ENCODE measurements at places on chromosomes 11 and 22.

DNA sequence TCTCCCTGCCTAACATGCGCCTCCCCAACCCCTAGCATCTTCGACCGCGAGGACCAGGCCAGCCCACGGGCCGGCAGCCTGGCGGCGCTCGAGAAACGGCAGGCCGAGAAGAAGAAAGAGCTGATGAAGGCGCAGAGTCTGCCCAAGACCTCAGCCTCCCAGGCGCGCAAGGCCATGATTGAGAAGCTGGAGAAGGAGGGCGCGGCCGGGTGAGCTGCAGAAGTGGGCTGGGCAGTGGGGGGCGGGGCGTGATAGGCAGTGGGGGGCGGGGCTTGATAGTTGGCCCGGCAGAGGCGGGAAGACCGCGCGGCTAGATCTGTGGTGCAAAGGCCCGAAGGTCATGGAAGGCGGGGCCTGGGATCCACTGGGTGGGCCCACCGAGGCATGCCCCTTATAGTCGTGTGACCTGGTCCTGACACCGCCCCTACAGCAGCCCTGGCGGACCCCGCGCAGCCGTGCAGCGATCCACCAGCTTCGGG is 8.7 kb downstream of the SELENOM start:
- DNase-seq, result no peak

GRCh38 chr11:61495801-61496601 is 12.5 kb upstream of the LRRC10B start:
- DNase-seq, result no peak

DNA sequence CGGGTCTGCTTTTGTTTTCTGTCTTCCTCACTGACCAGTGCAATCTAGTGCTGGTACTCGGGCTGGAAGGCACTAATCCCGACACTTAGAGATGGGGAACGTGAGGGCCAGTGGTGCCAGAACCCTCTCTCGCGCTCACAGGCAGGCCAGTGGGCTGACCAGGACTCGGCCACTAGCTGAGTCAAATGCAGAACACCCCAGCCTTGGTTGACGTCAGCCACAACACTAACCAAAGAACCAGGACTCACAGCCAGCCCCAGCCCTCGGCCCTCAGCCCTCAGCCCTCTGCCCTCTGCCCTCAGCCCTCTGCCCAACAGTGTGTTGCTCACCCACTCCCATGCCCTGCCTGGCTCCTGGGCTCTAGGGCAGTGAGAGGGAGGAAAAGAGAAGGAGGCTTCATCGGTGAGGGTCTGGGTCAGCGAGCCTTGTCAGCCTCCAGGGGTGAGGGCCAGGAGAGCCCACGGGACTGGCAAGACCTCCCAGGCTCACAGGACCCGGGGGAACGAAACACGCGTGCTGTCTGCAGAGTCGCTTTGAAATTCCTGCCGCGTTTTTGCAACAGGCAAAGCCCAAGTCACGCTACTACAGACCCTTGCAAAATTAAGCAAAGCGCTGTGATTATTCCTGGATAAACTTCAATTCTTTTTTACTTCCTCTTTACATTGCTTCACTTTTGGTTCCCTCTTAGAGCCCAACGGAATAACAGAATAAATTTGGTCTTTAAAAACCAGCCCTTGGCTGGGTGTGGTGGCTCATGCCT is 27.5 kb downstream of the KIAA0930 start:
- no peak for DNase-seq

DNA sequence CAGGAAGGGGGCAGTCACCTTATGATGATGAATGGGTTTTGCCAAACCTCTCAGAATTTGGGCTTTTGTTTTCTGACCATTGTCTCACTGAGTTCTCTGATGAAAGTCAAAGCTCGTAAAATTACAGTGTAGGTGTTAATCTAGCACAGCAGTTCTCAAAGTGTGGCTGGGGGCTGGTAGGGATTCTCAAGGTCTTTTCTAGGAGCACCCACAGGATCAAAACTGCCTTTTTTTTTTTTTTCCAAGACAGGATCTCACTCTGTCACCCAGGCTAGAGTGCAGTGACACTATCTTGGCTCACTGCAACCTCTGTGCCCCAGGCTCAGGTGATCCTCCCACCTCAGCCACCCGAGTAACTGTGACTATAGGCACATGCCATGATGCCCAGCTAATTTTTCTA is 66.1 kb downstream of the C22orf31 start:
- no peak for DNase-seq

GRCh38 chr11:128334311-128335044 is 252.9 kb downstream of the ETS1 start:
- DNase-seq, result no peak

- peak; percentile 75 for DNase-seq
These were observed 57.0 kb downstream of the RBFOX2 start for GRCh38 chr22:35971456-35972119.

- no peak for DNase-seq
These were observed 10.6 kb downstream of the KCNC1 start for GRCh38 chr11:17745023-17745772.

DNA sequence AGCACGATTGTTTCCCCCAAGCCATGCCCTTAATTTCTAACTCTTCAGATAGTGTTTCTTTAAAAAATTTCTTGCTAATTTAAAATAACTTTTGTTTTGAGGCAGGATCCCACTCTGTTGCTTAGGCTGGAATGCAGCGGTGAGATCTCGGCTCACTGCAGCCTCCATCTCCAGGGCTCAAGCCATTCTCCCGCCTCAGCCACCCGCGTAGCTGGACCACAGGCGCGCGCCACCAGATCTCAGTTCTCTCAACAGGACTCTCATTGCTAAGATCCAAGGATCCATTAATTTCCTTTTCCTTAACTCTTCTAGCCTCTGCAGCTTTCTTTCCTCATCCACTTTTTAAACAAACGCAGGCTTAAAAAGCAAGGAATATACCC is 327 bp upstream of the MED17 start:
- no peak for DNase-seq

GRCh38 chr11:66567787-66568123 is 651 bp downstream of the CTSF start:
- no peak for DNase-seq

- no peak for DNase-seq
These were observed 52.8 kb downstream of the MYH9 start for GRCh38 chr22:36334821-36335603.

GRCh38 chr11:118087931-118088330 is 1.2 kb upstream of the SMIM35 start:
- no peak for DNase-seq

- DNase-seq, result no peak
These were observed 24.3 kb upstream of the KCNQ1OT1 start for GRCh38 chr11:2724104-2724503.

DNA sequence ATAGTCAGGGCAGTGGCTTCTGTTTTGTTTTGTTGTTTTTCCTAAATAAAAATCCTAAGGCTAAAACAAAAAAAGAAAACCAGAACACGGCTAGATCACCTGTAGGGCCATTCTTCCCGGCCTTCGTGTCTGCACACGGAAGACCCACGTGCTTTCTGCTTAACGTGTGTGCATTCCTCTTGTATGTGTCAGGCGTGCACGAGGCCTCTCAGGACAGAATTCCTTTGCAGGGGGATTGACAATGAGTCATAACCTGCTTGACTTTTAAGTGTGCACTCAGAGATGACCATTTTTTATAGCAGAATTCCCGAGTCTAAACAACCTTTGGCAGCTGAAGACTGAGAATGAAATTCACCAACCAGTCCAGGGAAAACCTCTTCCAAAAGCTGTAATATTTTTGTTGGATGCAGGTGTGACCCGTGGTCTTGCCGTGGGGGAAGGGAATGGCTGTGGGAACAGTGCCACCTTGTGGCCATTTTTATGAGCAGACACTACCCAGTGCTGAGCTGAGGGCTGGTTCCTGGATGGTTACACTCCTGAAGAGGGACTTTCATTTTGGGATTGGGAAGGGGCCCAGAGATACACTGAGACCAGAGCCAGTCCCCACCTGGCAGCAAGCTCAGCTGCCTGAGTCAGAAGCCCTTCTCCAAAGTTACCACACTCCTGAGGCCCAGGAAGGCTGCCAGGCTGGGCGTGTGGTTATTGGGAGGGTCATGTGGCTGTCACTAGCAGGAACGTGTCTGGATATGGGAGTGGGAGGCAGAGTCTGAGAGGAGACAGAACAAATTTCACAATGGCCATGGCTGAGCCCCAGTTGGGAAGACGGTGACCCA is 35.7 kb upstream of the DKK3 start:
- peak; percentile 99 for DNase-seq

DNA sequence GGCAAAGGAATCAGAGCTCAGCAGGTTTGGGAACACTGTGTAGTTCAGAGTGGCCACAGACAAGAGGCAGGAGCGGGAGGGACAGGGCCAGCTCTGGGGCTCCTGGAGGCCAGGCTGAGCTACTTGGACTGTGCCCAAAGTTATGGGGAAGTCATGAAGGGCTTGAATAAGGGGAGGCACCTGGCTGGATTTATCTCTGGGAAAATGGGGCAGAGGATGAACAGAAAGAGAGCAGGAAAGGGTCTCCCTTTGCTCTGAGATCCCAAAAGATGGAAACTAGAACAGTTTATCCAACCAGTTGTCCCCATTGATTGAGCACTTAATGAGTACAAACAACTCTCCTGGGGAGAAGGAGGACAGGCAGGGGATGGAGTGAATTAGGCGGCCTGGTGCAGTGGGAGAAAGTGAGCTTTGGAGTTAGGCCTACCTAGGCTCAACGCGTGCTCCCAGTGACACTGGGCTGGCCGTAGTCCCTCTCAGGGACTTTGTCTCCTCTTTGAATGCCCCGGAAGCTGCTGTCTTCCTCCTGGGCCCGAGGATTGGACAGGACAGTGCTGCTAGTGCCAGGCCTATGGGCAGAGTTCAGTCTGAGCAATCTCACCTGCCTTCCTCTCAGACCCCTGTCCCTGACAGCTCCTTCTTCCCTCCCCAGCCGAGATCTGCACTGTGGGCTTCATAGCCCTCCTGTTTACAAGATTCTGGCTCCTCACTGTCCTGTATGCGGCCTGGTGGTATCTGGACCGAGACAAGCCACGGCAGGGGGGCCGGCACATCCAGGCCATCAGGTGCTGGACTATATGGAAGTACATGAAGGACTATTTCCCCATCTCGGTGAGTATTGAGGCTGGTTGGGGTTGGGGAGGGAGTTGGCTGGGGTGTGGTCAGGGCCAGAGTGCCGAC is 2.0 kb downstream of the MOGAT2 start:
- DNase-seq, result no peak

DNA sequence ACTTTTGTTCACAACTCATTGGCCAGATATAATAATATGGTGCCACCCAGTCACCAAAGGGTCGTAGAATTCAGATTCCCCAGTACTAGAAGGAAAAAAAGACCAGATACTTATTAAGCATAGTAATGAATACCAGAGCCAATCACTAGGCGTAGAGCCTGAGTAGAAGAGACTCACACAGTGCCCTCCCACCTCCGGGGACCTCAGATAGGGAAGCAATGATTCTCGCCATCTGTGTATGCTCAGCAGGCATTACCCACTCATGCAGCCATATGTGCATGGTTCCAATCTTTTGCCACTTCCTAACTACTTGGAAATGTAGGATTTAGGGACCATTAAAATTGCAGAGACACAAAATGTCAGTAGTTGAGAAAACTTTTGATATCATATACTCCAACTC is 85.3 kb downstream of the C11orf87 start:
- no peak for DNase-seq

- no peak for DNase-seq
These were observed 5.4 kb downstream of the RELT start for GRCh38 chr11:73381589-73381988.

DNA sequence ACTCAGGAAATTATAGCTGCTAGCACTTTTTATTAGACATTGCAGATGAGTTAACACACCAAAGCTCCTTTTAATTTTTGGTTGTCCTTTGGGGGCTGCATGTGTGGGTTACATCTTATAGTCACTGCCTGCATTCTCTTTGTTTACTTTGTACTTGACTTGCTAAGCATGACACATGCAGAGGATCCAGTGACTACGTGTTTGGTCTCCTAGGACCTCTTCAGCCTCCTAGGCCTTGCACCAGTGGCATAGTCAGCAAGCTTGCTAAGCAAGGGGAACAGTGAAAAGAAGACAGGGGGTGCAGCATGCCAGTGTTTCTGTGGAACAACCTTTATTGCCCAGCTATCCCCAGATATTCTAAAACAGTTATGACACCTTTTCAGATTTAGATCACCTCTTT is 108.2 kb downstream of the PAX6 start:
- DNase-seq, result no peak

GRCh38 chr22:40480996-40481395 is 110.6 kb downstream of the SGSM3 start:
- no peak for DNase-seq

- DNase-seq, result peak; percentile 36
These were observed 238.4 kb upstream of the DDI1 start for GRCh38 chr11:103798026-103798425.

DNA sequence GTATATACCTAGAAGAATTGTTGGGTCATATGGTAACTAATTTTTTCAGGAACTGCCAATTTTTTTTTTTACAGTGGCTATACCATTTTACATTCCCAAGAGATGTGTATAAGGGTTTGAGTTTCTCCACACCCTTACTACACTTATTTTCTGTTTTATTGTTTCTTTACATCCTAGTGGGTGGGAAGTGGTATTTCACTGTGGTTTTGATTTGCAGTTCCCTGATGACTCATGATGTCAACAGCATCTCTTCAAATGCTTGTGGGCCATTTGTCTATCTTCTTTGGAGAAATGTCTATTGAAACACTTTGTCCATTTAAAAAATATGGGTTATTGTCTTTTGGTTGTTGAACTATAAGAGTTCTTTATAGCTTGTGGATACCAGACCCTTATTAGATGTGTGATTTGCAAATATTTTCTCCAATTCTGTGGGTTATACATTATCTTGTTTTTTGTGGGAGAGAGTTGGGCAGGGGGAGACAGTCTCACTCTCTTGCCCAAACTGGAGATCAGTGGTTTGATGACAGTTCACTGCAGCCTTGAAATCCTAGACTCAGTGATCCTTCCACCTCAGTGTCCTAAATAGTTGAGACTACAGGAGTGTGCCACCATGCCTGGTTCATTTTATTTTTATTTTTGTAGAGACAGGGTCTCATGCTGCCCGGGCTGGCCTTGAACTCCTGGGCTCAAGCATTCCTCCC is 30.3 kb upstream of the PISD start:
- DNase-seq, result peak; percentile 54

DNA sequence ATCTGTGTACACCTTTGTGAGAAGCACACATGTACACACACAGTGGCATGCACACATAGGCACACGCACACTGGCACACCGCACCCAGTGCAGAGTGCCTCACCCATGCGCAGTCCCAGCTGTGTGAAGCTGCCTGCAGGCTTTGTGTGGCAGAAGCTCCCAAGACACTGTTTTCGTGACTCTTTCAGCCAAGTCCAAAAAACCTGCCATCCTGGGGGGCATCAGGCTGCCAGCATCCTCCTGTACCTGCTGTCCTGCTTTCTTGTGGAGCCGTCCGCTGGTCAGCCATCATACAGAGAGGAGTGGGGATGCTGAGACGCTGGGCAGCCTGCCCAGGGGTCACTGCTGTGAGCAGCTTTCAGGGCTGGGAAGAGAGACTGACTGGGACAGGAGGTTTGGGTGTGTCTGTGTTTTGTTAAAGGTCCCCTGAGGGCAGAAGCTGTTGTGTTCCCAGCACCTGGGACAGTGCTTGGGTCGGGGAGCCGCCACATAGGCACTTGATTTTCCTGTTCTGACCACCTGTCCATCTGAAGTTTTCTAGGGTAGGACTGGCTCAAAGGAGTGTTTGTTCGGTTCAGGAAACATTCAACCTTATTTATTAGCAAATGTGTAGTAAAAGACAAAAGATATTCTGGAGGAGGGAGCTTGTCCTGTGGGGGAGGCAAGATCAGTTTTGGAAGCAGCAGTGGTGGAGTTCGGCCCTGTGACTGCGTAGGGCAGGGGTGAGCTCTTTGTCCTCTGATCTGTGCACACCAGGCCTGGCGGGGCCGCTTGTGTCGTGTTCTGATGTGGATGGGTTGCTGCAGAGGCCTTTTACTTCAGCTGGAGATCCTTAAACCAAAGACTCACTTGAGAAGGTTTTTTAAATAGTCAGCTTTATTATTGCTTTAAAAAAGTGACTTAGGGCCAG is 29.7 kb downstream of the AP2A2 start:
- DNase-seq, result no peak
